Activated T-helper 1 cell treated with anti-CD3 and anti-CD28 coated beads, Interleukin-2, amount 50 U/mL, for 16 hours (primary cell): ENCODE measurements at places on chromosomes 12 and 14.

DNA sequence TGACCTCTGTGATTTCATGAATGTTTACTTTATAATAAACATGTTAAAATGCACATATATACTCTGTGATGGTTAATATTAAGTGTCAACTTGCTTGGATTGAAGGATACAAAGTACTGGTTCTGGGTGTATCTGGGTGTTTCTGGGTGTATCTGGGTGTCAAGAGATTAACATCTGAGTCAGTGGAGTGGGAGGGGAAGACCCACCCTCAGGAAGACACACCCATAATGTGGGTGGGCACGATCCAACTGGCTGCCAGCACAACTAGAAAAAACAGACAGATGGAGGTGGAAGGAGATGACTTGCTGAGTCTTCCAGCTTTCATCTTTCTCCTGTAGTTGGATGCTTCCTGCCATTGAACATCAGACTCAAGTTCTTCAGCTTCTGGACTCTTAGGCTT is 11.9 kb downstream of the NUP37 start:
- no peak for DNase-seq

- no peak for DNase-seq
Observed at GRCh38 chr12:20264608-20265114, 103.7 kb upstream of the PDE3A start.

DNA sequence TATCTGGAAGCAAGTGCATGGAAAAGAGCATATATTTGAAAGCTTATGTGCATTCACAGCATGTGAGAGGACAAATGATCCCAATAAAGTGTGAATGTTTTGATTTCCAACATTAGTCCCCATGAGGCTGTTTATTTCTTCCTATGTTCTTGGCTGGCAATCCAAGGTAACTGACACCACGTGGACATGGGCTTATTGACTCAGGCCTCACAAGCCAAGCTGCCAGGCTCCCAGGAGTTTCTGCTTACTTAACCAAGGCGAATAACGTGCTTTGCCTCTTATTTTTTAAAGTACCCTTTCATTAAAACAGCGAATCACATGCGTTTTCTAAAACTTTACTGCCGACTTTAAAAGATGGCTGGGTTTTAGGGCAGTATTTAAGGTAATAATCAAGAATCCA is 441.7 kb downstream of the FUT8 start:
- DNase-seq = no peak

DNA sequence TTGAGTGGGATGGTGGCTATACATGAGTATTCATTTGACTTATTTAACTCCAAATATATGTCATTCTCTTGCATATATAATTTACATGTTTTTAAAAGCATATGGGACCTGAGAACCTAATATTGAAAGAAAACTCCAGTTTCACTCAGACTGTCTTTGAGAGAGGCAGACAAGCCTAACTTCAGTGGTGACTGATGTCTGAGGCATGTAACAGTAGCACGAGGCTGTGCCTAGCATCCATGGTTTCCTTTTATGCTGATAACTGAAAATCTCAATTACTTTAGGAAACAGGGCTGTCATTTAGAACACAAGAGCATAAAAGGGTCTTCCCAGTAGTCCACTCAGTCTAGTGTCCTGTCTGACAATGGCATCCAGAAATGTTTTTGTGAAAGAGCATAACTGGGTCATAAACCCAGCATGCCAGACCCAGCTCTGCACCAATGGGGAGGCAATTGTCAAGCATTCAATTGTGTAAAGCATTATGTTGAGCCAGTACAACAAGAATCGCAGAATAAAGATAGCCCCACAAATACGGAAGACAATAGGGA is 24.3 kb downstream of the MAPK1IP1L start:
- DNase-seq = no peak

DNA sequence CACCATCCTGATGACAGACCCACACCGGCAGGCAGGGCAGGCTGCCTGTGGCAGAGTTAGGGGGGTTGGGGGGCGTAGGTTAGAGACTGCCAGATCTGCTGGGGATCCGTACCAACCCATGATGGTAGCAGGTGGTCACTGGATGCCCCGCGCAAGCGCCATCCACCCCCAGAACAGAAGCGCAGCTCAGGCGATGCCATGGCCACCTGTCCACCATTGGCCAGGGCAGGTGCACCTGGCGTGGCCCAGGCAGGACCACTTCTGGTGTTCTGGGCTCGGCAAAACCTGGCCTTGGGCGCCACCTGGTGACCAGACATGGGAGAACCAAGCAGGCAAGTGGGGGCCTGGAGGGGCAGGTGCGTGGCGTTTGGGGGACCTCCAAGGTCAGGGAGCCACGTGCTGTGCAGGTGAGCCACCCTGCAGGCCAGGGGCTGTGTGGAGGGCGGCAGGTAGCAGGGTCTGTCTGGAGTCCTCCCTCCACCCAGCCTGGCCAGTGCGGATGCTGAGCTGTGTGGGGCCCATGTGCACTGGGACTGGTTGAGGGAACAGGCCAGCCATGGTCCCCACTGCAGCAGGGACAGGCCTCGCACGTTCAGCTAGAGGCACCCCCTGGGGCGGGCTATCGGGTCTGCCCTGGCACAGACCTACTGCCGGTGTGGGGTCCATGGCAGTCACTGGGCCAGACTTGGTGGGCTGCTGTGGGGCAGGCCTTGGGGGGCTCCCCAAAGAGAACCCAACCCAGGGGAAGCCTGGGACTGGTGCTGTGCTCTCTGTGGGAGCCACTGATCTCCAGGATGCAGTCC is 15.6 kb downstream of the BAG5 start:
- DNase-seq = peak; percentile 58

- no peak for DNase-seq
Observed at GRCh38 chr12:100484183-100484886, 10.7 kb downstream of the NR1H4 start.

DNA sequence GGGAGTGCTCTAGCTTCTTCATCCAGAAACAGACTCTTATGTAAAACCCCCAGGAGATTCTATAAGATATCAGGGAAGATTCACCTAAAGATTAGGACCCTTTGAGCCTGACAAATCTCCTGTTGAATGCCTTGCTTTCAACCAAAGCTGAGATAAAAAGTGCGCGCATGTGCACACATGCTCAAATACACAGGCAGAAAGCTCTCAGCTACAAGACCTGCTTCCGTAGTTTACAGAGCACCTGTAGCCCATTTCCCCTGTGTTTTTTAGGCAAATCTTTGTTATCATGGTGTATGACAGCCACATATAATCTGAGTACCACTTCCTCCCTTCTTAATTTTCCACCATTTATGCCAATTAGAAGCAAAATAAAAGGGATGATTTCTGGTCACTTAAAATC is 866.9 kb downstream of the NRXN3 start:
- no peak for DNase-seq

GRCh38 chr12:40219760-40220159 is 5.0 kb upstream of the LRRK2 start:
- no peak for DNase-seq

DNA sequence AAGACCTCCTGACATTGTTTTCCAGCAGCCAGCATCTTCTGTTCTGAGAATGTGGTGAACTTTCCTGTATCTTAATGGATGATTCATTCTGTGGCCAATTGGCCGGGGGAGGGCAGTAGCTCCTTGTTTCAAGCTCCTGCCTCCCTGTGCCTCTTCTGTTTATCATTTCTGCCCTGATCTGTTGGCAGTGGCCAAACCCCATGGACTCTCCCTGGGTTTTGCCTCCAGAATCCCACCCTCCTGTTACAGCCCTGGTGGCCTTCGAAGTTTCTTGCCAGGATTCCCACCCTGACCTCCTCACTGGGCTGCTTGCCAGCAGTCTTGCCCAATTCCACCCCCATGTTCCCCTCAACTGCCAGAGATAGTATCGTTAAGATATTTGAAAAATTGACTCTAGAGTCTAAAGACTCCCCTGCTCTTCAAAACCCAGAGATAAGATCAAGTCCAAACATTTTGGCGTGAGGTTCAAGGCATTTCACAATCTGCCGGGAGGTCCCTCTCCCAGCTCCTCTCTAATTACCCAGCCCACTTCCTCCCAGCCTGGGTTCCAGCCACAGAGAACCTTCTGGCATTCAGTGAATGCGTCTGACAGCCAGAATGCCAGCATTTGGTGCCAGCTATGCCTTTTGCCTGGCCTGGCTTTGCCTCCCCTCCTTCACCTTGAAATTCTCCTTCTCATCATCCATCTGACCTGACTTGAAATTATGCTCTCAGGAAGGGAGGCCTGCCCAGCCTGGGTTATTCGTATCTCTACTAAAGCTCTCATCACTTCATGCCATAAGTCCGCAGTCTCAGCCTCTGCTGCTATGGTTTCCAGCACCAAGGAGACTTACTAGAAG is 37.7 kb upstream of the TXNRD1 start:
- DNase-seq = no peak

DNA sequence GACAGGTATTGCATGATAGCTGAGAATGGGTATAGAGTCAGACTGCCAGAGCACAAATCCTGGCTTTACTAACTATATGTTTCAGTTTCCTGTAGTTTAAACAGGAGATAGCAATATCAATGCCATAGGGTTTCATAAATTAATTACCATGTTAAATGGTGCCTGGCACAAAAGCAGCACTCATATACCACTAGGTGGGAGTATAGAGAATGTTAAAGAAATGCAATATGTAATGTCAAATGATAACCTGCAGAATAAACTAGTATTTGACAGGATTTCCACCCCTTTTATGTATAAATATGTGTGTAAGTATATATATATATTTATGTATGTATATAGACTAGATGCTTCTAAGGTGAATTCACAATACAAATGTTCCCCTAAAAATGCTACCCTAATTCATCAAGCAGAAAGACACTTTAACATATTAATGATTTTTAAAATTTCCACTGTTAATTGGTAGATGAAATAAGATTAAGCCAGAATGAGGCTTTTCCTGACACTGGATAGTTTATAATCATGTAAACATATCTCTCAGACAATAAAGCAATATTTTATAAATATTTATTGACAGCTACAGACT is 8.6 kb downstream of the WDR89 start:
- DNase-seq = no peak

GRCh38 chr14:94421316-94421715 is 31.3 kb downstream of the SERPINA11 start:
- no peak for DNase-seq

GRCh38 chr12:131773582-131774221 is 54.5 kb upstream of the MMP17 start:
- DNase-seq = no peak

DNA sequence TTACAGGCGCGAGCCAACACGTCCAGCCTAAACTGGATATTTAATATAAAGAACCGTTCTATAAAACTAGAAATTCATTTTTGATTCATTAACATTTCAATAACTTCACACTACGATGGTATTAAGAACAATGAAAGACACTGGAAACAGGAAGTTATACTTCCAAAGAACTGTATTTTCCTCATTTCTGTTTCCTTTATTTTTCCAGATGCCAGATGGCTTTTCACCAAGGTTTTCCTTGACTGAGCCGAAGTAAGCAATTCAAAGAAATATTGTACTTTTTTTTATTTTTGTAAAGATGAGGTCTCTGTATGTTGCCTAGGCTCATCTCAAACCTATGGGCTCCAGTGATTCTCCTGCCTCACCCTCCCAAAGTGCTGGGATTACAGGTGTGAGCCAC is 28.2 kb downstream of the EEA1 start:
- DNase-seq = no peak

GRCh38 chr12:100986595-100987547 is 192.3 kb downstream of the ANO4 start:
- DNase-seq = no peak

DNA sequence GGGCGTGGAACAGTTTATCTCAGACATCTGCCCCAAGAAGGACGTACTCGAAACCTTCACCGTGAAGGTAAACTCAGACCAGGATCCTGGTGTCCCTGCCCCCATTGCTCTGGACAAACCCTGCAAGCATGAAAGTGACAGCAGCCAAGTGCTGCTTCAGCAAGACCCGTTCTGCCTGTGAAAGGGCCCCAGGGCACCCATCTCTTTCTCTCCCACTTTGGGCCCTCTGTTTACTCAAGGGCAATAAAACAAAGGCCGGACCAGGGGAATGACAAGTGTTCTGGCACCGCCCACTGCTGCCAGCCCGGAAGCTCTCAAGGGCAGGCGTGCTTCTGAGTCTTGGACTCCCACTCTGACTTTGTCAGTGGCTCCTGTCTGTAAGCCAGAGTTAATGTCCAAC is 35.3 kb downstream of the CD9 start:
- DNase-seq = no peak

DNA sequence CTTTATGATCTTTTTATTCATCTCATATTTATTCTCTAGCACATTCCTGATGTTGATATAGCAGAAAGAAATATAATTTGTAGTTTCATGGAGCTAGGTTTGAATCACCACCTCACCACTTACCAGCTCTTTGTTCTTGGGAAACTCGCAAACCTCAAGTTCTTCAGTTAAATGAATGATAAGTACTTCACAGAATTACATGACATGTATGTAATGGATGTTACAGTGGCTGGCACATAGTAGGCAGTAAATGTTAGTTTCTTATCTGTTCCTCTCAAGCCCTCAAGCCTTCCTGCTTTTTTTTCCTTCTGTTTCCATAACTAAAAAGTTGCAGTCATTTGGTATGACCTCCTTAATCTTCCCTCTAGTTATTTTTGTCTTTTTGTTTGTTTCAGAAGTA is 54.9 kb downstream of the SPATS2 start:
- DNase-seq = no peak

- no peak for DNase-seq
Observed at GRCh38 chr14:25574628-25575325, 524.8 kb upstream of the STXBP6 start.

DNA sequence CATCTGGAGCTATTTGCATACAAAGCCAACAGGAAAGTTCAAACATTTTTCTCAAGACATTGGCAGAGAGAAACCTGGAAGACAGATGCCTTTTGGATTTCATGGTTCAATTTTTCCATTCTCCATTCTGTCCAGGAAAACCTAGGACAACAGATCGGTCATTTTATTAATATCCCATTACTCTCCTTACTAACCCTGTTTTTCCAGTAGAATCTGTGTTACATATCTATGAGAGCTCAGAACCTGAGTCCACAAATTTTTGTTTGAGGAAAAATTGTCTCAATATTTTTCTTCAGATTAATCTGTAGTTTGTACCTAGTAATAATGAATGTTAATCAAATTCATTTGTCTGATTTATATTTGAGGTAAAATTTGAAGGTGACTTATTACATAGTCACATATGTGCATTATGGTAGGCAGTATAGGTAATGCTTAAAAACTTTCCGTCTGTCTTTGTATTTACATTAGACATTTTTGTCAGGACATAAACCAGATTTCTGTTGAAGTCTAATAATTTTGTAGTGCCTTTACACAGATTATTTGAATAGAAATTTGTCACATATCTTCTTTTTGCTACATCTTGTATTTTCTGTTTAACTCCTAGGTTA is 75.3 kb downstream of the CCDC91 start:
- no peak for DNase-seq

DNA sequence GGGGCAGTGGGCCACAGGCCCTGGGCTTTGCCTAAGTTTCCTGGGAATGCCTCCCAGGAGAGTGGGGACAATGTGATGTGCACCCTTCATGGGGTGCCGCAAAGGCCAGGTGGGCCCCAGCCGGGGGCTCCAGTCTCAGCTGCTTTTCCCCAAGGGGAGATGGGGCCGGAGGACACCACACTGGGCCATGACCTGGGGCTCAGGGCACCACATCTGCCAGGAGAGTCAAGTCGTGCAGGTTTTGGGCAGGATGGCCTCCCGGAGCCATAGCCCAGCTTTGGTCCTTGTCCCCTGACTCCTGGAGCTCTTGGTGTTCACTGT is 12.2 kb downstream of the HIP1R start:
- no peak for DNase-seq

- DNase-seq = no peak
Observed at GRCh38 chr14:97638864-97639263, 841.7 kb downstream of the VRK1 start.
